Left hindlimb (tissue), 1 donor: ENCODE measurements at places on chromosomes 12 and 14.

DNA sequence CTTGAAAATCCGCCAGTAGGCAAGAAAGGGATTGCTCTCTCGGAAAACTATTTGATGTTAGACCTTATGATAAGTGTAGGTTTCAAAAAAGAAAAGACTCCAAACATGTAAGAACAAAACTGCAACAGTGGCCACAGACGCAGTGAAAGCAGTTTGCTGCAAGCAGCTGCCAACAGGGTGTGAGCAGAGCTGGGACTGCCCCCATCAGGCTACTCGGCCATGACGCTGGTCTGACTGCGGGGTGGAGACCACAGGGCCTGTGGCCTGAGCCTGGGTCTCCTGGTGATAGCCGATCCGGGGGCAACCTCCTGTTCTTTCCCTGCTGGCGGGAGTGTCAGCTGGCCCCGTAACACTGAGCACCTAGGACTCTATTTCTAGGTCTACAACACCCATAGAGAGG is 63.2 kb downstream of the AMN start:
- no peak for DNase-seq

GRCh38 chr12:115815924-115816323 is 461.6 kb downstream of the MED13L start:
- no peak for DNase-seq

- DNase-seq, result no peak
Measured at GRCh38 chr14:97644365-97644764, 847.2 kb downstream of the VRK1 start.

GRCh38 chr14:105056303-105056831 is 8.9 kb downstream of the GPR132 start:
- peak; percentile 25 for DNase-seq

DNA sequence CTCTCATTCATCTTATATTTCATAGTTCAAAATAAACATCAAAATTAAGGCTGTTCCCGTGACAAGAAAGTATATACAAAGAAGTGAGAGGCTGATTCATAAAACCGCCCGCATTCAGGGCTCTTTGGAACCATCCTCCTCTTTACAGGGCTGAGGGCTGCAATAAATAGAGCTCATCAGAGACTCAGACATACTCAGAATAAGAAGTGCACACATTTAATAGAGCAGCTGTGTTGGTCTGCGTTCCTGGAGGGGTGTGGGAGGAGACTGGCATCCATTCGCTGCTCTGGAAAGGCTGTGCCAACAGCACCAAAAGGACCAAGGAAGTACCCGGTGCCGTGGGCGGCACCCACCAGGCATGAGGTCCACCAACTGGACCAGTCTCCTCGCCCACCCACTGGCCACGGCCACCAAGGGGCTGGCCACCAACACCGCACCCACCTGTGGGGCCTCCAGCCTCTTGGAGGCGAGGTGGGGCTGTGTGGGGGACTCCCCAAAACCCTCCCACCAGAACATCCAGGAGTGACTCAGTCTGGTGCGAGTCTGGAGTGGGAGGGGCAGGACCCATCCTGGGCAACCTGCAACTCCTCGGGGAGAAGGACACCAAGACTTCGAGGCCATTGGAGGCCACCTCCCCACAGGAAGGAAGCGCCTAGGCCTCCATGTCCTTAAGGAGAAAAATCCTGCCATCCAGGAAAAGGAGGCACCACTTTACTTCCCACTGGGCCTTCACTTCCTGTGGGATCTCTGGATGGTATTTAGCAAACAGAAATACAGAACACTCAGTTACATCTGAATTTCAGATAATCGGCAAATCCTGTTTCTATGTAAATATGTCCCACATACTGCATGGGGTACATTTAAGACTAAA is 32.7 kb downstream of the VCPKMT start:
- DNase-seq, result no peak

GRCh38 chr14:104117341-104118005 is 20.9 kb upstream of the KIF26A start:
- DNase-seq, result peak; percentile 27
